T-cell (primary cell): ENCODE measurements at places on chromosomes 1 and 21. TPM values are rescaled to one million over a fixed set of nuclear protein-coding genes. Genes with fewer than 3 reads are reported as not detected.

Gene HLX
- 0.18 TPM for total RNA-seq

Gene PADI3
- not detected for total RNA-seq

Gene SAMD13
- total RNA-seq: not detected

Gene NUDT4B
- not detected for total RNA-seq

Gene POU3F1
- total RNA-seq: 0.72 TPM

Gene RHOU
- total RNA-seq: 2.3 TPM

Gene PATJ
- total RNA-seq: 35.7 TPM

Gene MTARC1
- not detected for total RNA-seq

DNA sequence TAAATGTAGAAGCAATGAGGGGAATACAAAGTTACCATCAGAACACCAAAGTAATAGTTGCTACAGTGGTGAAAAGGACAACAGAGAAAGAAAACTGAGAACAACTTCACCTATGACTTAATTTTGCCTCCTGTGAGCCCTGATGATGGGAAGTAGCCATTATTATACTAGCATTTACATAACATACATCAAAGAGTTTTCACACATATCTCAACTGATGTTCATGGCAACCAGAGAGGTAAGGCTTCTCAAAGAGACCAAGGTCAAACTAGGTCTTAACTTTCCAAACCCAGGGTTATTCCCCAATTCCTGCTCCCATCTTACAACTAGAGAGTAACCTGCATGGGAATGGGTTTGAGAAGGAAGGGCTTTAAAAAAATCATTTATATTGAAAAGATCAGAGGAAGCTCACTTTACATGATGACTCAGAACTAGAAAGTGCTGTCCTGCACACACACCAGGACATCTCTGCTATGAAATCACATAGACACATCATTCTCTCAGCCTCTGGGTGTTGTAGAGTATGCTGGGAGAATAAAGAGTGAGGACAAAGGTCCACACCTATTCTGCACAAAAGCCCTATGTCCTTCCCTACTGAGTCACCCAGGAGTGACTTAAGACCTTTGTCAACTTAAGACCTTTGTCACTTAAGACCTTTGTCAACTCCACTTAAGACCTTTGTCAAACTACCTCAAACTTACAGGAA is 179.7 kb downstream of the TNFSF18 start:
- H3K27me3 ChIP-seq: no peaks in the 10 kb centered on the region
- no peak for DNase-seq
- no peaks in the 10 kb centered on the region for H3K36me3 ChIP-seq
- no peak overlapping the region for H3K4me3 ChIP-seq
- H3K27ac ChIP-seq: no peak overlapping the region
- no peaks in the 10 kb centered on the region for H3K4me1 ChIP-seq

- H3K27me3 ChIP-seq: no peaks in the 10 kb centered on the region
- DNase-seq: no peak
- H3K36me3 ChIP-seq: no peaks in the 10 kb centered on the region
- no peak overlapping the region for H3K27ac ChIP-seq
- no peaks in the 10 kb centered on the region for H3K4me1 ChIP-seq
- no peak overlapping the region for H3K4me3 ChIP-seq
Measured at GRCh38 chr1:7401814-7402547, 369.1 kb upstream of the VAMP3 start.

DNA sequence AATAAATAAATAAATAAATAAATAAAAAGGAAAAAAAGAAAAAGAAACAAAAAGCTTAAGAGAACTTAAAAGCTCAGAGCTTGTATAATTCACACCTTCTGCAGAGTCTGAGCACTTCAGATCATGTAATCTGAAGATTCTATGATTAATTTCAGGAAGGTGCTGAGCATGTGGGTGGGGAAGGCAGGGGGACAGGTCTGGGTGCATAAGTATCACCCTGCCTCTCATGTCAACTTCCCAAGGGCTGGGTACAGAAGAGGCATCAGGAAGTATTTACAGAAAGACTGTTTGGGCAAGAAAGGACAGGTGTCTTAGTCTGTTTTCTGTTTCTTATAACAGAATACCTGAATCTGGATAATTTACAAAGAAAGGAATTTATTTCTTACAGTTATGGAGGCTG is 20.4 kb upstream of the PADI2 start:
- H3K27ac ChIP-seq: no peak overlapping the region
- H3K36me3 ChIP-seq: no peaks in the 10 kb centered on the region
- no peak for DNase-seq
- H3K4me3 ChIP-seq: no peak overlapping the region

DNA sequence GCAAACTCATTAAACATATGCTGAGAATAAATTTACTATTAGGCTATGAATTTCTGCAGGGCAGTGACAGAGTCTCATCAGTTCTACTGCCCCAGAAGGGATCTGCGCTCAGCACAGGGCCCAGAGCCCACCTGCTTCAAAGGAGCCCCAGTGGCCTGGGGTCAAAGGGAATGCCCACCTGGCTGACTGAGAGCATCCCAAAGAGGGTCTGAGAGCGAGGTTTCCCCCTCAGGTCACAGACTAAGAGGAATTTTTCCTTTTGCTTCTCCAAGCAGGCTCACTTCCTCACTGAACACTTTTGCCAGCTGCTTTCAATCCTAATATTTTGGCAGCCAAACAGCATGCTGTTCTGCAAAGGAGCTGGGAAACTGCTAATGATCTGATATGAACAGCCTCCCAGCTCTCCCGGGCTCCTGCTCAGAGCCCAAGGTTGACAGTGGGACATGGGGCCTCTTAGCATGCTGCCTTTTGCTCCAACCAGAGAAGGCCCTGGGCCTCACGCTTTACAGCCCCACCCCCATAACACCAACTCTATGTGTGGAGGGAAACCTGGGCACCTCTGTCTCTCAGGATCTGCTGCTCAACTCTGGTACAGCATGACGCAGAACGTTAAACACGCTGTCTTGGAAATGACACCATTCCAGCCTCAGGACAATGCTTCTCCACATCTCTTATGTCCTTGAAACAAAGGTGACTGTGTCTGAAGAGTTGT is 70.7 kb upstream of the SYT6 start:
- H3K27ac ChIP-seq: no peak overlapping the region
- H3K36me3 ChIP-seq: no peaks in the 10 kb centered on the region
- DNase-seq: no peak
- no peaks in the 10 kb centered on the region for H3K27me3 ChIP-seq
- H3K4me3 ChIP-seq: no peak overlapping the region

DNA sequence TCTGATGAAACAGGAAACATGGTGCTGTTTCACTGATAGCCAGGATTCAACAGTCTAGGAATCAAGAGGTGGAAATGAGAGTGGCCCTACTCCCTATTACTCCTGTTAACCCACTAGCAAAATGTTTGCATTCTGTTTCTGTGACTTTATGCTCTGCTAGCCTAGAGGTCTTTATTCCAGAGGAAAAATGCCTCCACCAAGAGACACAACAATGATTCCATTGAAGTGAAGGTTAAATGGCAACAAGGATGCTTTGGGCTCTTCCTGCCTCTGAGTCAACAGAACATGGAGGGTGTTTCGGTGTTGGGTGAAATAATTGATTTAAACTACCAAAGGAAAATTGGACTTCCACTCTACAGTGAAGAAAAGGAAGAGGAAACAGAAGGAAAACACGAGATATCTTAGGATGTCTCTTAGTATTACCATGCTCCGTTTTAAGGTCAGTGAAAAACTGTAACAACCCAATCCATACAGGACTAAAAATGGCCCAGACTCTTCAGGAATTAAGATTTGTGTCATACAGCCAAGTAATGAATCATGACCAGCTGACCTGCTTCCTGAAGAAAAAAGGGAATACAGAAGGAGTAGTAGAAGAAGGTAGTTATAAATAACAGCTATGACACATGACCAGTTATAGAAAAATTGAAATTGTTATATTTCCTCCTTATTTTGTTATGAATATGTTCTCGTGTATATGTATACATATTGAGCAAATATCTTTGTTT is 1237.8 kb downstream of the NCAM2 start:
- no peaks in the 10 kb centered on the region for H3K27me3 ChIP-seq
- no peak overlapping the region for H3K4me3 ChIP-seq
- DNase-seq: no peak
- no peaks in the 10 kb centered on the region for H3K36me3 ChIP-seq

- no peak for DNase-seq
- no peak overlapping the region for H3K27ac ChIP-seq
- no peaks in the 10 kb centered on the region for H3K36me3 ChIP-seq
- H3K4me3 ChIP-seq: no peak overlapping the region
Measured at GRCh38 chr1:109716570-109717090, 4.6 kb downstream of the GSTM5 start.

DNA sequence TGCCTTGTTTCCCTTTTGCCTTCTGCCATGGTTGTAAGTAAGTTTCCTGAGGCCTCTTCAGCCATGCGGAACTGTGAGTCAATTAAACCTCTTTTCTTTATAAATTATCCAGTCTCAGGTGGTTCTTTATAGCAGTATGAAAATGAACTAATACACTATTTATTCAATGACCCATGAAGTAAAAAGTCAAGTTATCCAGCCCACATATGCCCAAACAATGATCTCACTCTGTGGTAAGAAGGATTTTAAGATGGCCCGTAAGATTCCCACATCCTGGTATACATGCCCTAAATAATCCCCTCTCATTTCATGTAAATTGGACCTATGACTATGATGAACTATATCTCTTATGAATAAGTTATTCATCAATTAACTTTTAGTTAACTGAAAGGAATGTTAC is 1008.3 kb upstream of the B3GALT2 start:
- H3K36me3 ChIP-seq: no peaks in the 10 kb centered on the region
- no peaks in the 10 kb centered on the region for H3K27me3 ChIP-seq
- H3K4me1 ChIP-seq: no peaks in the 10 kb centered on the region
- no peak overlapping the region for H3K27ac ChIP-seq
- DNase-seq: no peak
- H3K4me3 ChIP-seq: no peak overlapping the region

GRCh38 chr1:207890136-207890738 is 20.7 kb downstream of the CD34 start:
- H3K27me3 ChIP-seq: peaks cover 6% of the 10 kb centered on the region
- H3K27ac ChIP-seq: no peak overlapping the region
- H3K4me1 ChIP-seq: peaks cover 3% of the 10 kb centered on the region
- H3K4me3 ChIP-seq: no peak overlapping the region

DNA sequence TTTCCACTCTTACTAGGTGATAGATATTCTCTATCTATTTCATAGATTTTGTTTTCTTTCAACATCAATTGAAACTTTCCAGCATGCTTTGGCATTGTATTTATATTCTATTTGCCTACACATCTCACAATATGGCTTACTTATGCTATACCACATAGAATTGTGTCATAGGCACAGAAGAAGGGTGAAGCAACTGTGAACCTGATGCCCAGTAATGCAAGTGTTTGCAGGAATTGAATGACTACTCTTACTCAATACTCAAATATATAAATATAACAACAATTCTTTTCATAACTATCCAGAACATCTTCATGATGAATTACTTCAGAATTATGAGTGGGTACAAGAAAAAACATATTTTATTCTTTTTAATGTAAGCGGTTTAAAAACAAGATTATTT is 165.9 kb downstream of the PTBP2 start:
- H3K4me1 ChIP-seq: no peaks in the 10 kb centered on the region
- no peaks in the 10 kb centered on the region for H3K27me3 ChIP-seq
- no peak overlapping the region for H3K27ac ChIP-seq
- no peak for DNase-seq
- no peaks in the 10 kb centered on the region for H3K36me3 ChIP-seq
- H3K4me3 ChIP-seq: no peak overlapping the region
